G401 (cell line): ENCODE measurements at places on chromosomes 2 and 18. TPM values are rescaled to one million over a fixed set of nuclear protein-coding genes. Genes with fewer than 3 reads are reported as not detected.

DNA sequence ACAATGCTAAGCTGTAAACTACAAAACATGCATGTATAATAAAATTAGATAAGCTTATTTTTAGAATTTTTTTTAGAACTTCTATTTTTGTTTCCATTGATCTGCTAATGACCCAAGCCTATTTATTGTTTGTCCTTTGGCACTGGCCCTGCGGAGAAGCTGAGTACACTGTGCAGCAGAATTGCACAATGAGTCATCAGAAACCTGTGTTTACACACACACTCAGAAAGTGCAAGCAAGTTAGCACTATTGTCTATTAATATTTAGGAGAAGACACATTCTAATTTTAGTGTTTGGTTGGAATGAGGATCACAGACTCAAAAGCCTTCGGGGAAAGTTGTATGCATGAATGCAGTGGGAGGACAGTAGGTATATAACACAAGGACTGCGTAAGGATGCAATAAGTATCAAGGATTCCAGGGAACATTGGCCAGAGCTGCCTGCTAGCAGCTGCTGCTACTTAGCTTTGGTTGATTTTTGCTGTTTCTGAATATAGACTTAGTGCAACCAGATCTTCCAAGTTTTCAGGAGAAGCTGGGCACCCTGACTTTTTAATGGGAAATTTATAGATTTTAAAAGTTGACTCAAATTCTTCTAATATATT, 128.2 kb downstream of the KCNH7 start:
- peak; percentile 45 for DNase-seq

DNA sequence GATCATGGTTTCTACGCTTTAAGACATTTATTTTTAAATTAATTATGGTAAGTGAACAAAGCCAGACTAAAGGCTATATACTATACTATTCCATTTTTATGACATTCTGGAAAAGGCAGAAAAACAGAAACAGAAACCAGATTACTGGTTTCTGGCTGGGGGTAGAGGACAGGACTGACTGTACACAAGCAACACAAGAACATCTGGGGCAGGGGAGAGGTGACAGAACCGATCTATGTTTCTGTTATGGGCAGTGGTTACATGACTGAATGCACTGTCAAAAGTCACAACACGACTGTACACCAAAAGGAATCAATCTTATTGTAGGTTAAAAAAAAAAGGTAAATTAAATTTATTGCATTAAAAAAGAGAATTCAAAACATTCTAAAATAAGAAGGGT, 64.7 kb downstream of the PTPN2 start:
- DNase-seq: no peak

DNA sequence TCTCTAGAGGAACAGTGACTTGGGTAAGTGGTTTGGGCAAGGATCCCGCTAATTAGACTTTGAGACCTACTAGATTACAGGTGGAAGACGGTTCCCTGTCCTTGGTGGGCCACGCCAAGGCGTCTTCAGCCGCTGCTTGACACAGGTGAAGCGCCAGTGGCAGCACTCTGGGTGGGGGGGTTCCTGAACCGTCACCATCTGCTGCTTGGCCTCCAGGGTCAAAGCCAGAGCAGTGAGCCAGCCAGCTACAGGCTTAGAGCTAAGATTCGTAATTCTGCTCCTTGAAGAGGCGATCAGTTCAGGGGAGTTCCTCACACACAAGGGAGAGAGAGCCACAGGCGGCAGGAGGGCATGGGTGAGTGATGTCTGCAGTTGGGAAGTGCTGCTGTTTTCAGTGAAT, 39.4 kb upstream of the RBM44 start:
- no peak for DNase-seq

DNA sequence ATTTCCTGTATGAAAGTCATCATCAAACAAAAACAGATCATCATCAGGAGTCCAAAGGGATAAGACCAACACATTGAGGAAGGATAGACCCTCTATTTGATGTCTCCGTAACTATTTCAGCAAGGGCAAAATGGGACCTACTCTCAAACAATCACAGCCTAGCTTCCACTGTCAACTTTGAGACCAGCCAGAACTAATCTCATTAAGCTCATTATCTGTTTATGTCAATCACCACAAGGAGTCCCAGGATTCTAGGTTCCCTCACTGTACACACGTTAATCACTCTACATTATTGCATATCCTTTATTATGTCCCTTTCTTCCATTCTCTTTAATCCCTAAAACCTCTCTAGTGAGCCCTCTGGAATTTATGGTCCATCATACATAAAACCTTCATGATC, 370.3 kb upstream of the LINC00305 start:
- no peak for DNase-seq

DNA sequence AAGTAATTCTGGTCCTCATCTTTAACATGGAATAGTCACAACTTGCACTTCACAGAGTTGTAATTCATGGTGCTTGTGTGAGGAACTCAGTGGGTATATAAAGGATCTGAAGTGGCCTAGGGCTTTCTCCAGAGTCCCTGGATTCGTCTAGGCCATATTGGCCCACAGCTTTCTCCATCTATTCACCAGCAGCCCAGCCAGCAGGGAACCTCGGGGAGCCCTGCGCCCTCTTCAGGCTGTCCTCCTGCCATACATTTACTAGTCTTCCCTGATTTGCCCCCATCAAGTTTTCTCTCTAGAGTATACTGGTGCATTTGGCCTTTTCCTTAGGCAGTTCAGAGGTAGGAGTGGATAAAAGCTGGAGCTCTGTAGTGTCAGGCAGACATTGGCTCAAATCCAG, 278.3 kb downstream of the MYCN start:
- DNase-seq: peak; percentile 4

- DNase-seq: no peak
Measured at GRCh38 chr2:214985619-214986018, 152.8 kb downstream of the ABCA12 start.

- DNase-seq: no peak
Measured at GRCh38 chr2:192604295-192604694, 409.6 kb upstream of the TMEFF2 start.

- no peak for DNase-seq
Measured at GRCh38 chr2:29834624-29835023, 86.8 kb downstream of the ALK start.

DNA sequence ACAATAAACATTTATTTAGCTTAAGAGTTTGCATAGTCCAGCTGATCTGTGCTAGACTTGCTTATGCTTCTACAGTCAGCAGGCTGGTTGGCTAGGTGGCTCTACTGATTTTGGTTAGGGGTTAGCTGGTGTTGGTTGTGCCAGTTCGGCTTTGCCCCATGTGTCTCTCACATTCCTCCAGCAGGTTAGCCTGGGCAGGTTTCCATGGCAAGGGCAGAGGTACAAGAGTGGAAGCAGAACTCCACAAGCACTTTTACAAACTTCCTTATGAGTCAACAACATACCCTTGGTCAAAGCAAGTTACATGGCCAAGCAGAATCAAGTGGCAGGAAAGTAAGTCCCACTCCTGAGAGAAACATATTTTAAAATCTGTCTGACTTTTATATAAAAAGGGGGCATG, 82.3 kb downstream of the SS18 start:
- no peak for DNase-seq

- peak; percentile 19 for DNase-seq
Measured at GRCh38 chr2:226733189-226733858, 66.3 kb downstream of the IRS1 start.

DNA sequence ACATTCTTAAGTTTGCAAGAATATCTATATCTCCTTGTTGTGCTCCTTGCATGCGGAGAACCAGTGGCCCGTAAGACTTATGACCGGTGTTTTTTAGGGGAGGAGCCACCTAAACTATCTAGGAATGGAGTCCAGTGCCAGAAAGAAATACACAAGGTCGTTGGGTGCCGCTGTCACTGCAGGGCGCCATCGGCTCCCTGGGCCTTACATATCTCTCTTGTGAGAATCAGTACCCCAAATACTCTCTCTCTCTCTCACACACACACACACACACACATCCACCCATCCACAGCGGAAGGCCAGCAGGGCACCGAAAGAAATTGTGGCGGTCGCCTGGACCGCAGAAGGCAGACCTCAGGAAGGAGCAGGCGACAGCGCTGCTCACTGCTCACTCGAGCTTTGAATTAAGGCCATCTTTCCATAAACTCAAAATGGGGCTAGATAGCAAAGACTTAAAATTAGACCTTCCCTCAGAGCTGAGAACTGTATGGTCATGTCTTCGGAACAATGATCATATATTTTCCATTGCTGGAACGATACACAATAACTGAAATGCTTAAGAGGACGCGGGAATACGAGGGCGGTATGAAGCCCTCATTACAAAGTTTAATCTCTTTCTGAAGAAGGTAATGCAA, 10.4 kb downstream of the NR4A2 start:
- DNase-seq: no peak

HOXD9 gene
- 6.6 and 10.6 TPM in 2 replicates for total RNA-seq

SAG gene
- total RNA-seq: 0.80 TPM in 1 of 2 replicates, not detected in the other
